A549 treated with Hydrocortisone at 1 μM for 4 hours (cell line): ENCODE measurements at places on chromosomes 12 and 14. TPM values are rescaled to one million over a fixed set of nuclear protein-coding genes. Genes with fewer than 3 reads are reported as not detected.

Gene KRT80
- total RNA-seq, result 39.0 to 49.0 TPM (median 41.2 TPM) in 5 replicates

Gene SLC35F4
- total RNA-seq, result not detected in 5 replicates

Gene KRT78
- 0.07 to 0.45 TPM (median 0.25 TPM) in 4 of 5 replicates, not detected in the other for total RNA-seq

Gene SRGAP1
- 9.6 to 12.8 TPM (median 10.2 TPM) in 5 replicates for total RNA-seq

Gene KRT79
- 0.08 TPM in 1 of 5 replicates, not detected in the others for total RNA-seq

Gene HNRNPA1
- 1,504 to 2,670 TPM (median 1,523 TPM) in 5 replicates for total RNA-seq

Gene YARS2
- 29.3 to 36.1 TPM (median 34.1 TPM) in 5 replicates for total RNA-seq

Gene AQP2
- not detected in 5 replicates for total RNA-seq

Gene CAMKK2
- 21.0 to 30.1 TPM (median 25.5 TPM) in 5 replicates for total RNA-seq

Gene SIX1
- 5.3 to 7.5 TPM (median 7.1 TPM) in 5 replicates for total RNA-seq

Gene SRRM4
- total RNA-seq, result not detected in 5 replicates

Gene TMTC3
- 7.8 to 14.4 TPM (median 12.3 TPM) in 5 replicates for total RNA-seq

Gene PPM1H
- 6.4 to 10.8 TPM (median 6.9 TPM) in 5 replicates for total RNA-seq

Gene SDR9C7
- total RNA-seq, result 0.06 TPM in 1 of 5 replicates, not detected in the others

Gene PPP4R3A
- total RNA-seq, result 70.6 to 96.5 TPM (median 71.5 TPM) in 5 replicates

Gene LHX5
- total RNA-seq, result 0.02 TPM in 1 of 5 replicates, not detected in the others

Gene RNF41
- total RNA-seq, result 22.2 to 30.8 TPM (median 25.8 TPM) in 5 replicates

Gene PMEL
- total RNA-seq, result 0.47 to 1.4 TPM (median 1.0 TPM) in 5 replicates

Gene TAS2R43
- not detected in 5 replicates for total RNA-seq

Gene PPP1R13B
- 4.9 to 6.2 TPM (median 5.1 TPM) in 5 replicates for total RNA-seq

Gene ST8SIA1
- total RNA-seq, result not detected in 5 replicates

Gene RNASE4
- 5.6 to 8.6 TPM (median 6.9 TPM) in 5 replicates for total RNA-seq

Gene CCDC38
- 0.07 to 0.30 TPM (median 0.14 TPM) in 5 replicates for total RNA-seq

Gene KLRB1
- not detected in 5 replicates for total RNA-seq

Gene ERG28
- 12.2 to 17.0 TPM (median 16.5 TPM) in 5 replicates for total RNA-seq

Gene NR4A1
- 30.5 to 47.3 TPM (median 33.2 TPM) in 5 replicates for total RNA-seq

Gene MUCL1
- total RNA-seq, result not detected in 5 replicates

Gene SPX
- 3.7 to 4.3 TPM (median 4.0 TPM) in 5 replicates for total RNA-seq

Gene ZDHHC22
- total RNA-seq, result 0.18 to 0.37 TPM (median 0.23 TPM) in 5 replicates

Gene LRFN5
- not detected in 5 replicates for total RNA-seq

Gene ANAPC7
- 50.7 to 55.7 TPM (median 52.6 TPM) in 5 replicates for total RNA-seq

Gene LRP1-AS
- not detected in 5 replicates for total RNA-seq

Gene CD4
- total RNA-seq, result not detected in 5 replicates

Gene KRT85
- 0.05 TPM in 1 of 5 replicates, not detected in the others for total RNA-seq

Gene DCAF5
- total RNA-seq, result 14.5 to 20.6 TPM (median 18.8 TPM) in 5 replicates

Gene PPP4R4
- 0.29 to 0.59 TPM (median 0.30 TPM) in 5 replicates for total RNA-seq

Gene TAS2R14
- 0.43 to 0.70 TPM (median 0.48 TPM) in 5 replicates for total RNA-seq

Gene HEATR5A
- total RNA-seq, result 14.9 to 19.2 TPM (median 17.5 TPM) in 5 replicates

Gene GALNT16
- total RNA-seq, result 2.2 to 4.1 TPM (median 3.3 TPM) in 5 replicates

Gene GLS2
- total RNA-seq, result 0.13 to 0.31 TPM (median 0.21 TPM) in 5 replicates

Gene PARP11
- total RNA-seq, result 1.3 to 2.1 TPM (median 1.7 TPM) in 5 replicates

Gene TAS2R8
- total RNA-seq, result not detected in 5 replicates

Gene TPPP2
- not detected in 5 replicates for total RNA-seq

Gene KRT1
- total RNA-seq, result not detected in 5 replicates

Gene EVL
- 28.4 to 31.1 TPM (median 29.7 TPM) in 5 replicates for total RNA-seq
